ENCODE measurements at places on chromosomes 5 and 9.

- no peak for DNase-seq
Observed at GRCh38 chr5:111117136-111117535, 25.0 kb downstream of the WDR36 start.

GRCh38 chr9:70043689-70044489 is at the start of gene MAMDC2:
Gene MAMDC2, plus strand, starts transcription at chr9:70043848. Its CDS starts 350 bp downstream, at chr9:70044198.
- DNase-seq = no peak

GRCh38 chr9:69223605-69224004 is 49.5 kb downstream of the TJP2 start:
- no peak for DNase-seq

DNA sequence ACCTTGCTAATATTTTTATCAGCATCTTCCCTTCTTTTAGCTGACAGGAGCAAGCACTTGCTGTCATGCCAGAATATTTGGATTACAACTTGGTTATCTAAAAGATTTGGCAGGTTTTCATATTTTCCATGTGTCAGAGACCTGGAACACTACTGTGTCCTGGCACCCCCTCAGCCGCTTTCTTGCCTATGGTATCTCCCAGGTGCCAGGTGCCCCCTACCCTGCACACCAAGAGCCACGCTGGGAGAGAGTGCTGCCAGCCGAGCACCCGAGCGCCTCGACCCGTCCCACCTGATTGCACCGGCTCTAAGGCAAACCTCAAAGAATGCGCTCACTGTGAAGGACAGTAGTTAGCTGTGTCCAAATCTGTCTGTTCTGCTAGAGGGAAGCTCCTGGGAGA is 84.8 kb downstream of the GTF3C4 start:
- no peak for DNase-seq

DNA sequence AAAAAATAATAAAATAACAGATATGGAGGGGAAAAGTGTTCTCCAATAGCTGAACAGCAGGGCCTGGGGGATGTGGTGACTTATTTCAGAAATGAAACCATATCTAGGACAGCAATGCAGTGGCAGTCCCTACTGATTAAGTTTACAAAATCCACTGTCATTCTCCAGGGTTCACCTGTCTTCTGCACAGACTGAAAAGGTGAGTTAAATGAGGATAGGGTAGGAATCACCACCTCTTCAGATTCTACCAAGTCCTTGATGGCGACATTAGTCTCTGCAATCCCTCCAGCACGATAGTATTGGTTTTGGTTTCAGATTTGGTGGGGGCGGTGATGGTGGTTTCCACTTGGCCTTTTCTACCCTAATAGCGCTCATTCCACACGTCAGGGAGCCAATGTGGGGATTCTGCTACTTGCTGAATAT is 32.3 kb upstream of the NPM1 start:
- DNase-seq = peak; percentile 17

GRCh38 chr9:93098236-93098946 is 2.4 kb downstream of the CARD19 start:
- no peak for DNase-seq

DNA sequence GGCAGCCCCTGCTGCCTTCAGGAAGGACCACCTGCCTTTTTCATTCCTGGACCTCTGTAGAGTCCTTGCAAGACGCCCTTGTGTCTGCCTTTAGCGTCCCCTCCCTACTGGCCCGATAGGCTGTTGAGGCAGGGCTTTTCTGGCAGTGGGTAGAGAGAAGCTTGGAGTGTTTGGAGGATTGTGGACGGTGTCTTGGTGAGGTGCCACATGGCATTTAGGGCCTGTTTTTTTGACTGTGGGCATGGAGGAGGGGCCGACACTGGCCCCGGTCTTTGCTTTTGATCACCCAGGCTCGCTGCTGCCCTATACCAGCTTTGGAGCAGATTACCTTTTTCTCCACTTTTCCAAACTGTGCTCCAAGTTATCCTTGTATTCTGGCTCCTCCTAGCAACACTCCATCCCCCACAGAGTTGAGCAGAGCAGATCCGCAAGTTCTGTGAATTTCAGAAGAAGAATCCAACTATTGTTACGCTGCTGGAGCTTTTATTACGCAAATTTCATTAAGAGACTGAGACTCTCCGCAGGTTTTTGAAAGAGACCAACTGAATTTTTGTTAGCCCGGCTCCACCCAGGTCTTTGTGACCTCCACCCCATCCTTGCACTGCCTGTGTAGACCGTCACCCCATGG is 34.8 kb upstream of the PRDM12 start:
- no peak for DNase-seq

DNA sequence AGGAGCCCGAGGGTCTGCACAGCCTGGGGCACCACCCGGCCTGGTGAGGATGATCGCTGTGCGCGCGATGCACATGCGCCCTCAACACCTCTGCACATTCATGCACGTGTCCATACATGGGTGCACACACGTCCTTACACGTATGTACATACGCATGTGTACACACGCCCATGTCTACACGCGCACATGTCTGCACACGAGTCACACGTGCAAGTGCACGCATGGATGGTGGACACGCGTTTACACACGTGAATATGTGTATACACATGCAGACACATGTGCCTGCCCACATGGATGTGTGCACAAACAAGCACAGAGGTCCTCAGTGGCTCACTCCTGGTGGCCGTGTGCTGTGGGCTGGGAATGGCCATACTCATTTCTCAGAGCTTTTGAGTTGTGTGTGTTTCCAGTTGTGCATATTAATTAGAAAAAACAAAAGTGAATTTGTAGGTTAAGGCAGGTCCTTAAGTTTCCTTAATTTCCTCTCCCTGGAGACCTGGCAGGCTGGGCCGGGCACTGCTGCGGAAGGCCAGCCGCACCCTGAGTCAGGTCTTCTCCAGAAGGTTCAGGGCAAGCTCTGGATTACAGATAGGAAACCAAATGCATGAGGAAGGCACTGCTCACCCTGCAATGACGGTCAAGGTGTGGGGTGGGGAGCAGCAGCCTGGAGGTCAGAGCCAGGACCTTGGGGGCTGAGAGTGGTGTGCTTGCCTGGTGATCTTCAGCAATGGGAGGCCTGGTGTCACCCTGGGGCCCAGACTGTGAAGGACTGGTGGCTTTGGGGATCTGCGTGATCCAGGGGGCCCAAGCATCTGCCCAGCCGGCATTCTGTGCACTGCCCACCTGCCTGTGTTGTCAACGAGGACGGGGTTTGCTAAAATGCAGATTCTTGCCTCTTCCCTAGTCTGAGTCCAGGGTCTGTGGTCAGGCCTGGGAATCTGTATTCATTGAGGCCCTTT is 1.3 kb upstream of the RNU6ATAC start:
- DNase-seq = peak; percentile 60

Data from T-cell (primary cell).